ENCODE measurements at places on chromosomes 7 and 10.

GRCh38 chr7:132636581-132636980 is 60.3 kb upstream of the PLXNA4 start:
- DNase-seq = no peak

GRCh38 chr7:23467806-23468525 is 2.3 kb downstream of the IGF2BP3 start:
- DNase-seq = peak; percentile 86

DNA sequence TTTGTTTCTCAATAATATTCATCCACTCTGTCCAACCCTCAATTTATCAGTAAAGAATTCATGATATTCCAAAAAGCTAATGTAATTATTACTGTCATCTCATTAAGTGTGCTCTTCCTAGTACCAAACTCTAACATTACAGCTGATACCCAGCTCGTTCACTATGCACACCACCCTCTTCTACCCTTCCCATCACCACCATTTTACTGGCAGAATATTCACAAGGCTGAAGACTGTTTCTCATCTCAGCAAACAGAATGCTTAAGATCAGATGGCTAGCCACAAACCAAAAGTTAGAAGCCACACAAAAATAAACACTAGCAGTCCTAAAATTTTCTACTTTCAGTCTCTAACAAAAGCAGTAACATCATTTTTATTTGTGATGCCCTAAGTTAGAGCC is 121.5 kb downstream of the SRPK2 start:
- DNase-seq = peak; percentile 29

GRCh38 chr7:36777062-36777461 is 52.8 kb upstream of the AOAH start:
- no peak for DNase-seq

DNA sequence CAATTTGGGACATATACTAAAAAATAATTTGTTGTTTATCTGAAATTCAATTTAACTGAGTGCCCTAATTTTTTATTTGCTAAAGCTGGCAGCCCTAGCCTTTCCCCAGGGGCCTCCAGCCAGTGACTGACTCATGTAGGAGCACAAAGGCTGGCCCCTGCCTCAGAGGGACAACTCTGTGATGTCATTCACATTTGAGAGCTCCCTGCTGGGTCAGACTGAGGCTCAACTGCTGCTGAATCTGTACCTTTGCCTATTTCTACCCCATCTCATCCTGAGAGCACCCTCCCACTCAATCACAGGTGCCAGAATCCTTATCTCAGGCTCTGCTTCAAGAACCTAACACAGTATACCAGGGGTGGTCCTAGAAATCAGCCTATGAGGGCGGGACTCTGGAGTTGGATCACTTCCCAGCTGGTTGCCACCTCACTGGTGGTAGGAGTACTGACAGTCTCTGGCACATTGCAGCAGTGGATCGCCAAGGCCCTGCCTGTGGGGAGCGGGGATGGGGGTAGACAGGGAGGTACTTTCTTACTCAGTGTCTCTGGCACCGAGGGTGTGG is 11.6 kb downstream of the GCK start:
- DNase-seq = peak; percentile 27

DNA sequence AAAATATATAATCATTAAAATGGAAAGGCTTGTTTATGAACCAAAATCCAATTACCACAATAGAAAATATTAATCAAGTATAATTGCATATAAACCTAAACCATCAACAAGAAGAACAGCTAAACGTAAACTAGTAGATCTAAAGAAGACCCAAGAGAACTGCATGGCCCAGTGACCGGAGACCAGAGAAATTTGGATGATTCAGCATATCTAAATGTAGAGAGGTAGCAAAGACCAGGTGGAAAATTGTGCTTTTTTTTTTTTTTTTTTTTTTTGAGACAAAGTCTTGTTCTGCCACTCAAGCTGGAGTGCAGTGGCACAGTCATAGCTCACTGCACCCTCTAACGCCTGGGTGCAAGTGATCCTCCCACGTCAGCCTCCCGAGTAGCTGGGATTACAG is 207.2 kb upstream of the SEMA3E start:
- DNase-seq = no peak

- DNase-seq = no peak
Observed at GRCh38 chr7:147937428-147937827, 653.1 kb upstream of the C7orf33 start.

GRCh38 chr7:126589068-126589684 is 663.6 kb downstream of the GRM8 start:
- DNase-seq = no peak

- DNase-seq = peak; percentile 76
Observed at GRCh38 chr10:90675621-90676020, 182.2 kb downstream of the HTR7 start.

All from iris pigment epithelial cell (primary cell).